NCI-H1436 treated with DMSO at 0.1 percent for 48 hours (cell line): ENCODE measurements at places on chromosomes 7 and 10.
A peak's percentile ranks its signal among the peaks of the same experiment; 100 is the strongest.

DNA sequence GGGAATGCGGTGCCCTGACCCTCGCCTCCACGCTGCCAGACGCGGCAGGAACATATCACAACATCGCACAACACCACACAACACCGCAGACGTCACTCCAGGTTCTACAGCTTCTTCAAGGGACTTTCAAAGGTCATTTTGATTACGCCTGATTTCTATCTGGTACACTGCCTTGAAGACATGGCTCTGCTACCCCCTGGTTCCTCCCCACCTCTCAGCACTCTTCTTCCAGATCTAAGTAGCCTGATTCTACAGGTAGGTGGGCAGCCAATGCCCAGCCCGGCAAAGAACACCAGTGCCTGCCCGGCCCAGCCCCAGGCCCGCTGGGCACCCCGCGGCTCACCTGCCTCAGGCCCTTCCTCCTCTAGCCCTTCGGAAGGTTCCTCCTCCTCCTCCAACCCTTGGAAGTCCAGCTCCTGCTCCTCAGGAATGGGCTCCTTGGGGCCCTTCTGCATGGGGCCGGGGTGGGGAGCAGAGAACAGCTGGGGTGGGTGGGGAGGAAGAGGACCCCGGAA, 8.4 kb downstream of the GIGYF1 start:
- no peak for DNase-seq

DNA sequence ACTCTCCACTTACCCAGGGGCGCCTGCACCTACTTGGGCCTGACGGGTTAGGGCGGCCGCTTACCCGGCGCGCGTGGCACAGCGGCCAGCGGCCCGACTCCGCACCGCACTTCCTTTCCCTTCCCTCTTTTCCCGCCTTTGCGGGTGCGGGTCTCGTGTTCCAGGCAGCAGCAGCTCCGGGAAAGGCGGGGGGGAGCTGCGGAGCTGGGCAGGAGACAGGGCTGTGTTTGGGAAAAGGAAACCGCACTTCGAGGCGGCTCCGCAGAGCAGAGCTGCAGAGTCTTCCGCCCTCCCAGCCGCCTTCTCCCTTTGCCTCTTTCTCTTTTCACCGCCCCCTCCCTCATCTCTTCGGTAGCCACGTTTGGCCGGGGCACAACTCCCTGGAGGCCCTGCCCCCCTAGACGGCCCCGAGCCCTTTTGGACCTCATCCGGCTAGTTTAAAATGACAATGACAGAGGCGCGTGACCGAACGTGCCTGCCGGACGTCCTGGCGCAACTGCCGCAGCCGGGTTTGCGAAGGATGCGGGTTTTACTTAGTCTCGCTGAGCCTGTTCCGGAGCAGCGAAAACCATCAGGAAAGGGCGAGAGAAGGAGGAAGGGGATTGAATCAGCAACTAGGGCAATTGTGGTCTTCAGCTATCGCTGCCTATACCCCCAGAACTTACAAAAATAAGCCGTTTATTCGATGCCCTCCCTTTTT, 7.9 kb upstream of the PAX2 start:
- DNase-seq: no peak

- no peak for DNase-seq
Observed at GRCh38 chr7:48781752-48782151, 142.6 kb upstream of the CDC14C start.

GRCh38 chr10:107059872-107060271, 104.6 kb downstream of the SORCS1 start:
- no peak for DNase-seq

- DNase-seq: no peak
Observed at GRCh38 chr10:117353684-117354083, 21.6 kb downstream of the PDZD8 start.

- DNase-seq: peak; percentile 14
Observed at GRCh38 chr7:88772776-88773175, 13.3 kb downstream of the ZNF804B start.

- no peak for DNase-seq
Observed at GRCh38 chr7:30459591-30460245, 18.9 kb downstream of the NOD1 start.

DNA sequence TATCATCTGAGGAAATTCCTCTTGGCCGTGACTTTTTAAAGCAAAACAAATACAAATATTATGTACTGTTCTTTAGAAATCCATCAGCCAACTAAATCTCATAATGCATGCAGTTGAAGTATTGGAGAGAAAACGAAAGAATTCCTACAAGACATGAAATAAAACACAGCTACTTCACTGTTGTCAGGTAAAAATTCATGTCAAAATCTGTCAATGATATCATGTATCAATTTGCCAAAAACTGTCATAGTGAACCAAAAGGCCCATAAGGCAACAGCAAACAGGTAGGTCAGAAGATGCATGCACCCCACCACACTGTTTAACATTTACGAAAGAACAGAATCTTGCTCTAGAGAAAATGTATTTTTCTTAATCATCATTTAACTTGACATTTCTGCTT, 2.3 kb downstream of the GPR22 start:
- DNase-seq: no peak

DNA sequence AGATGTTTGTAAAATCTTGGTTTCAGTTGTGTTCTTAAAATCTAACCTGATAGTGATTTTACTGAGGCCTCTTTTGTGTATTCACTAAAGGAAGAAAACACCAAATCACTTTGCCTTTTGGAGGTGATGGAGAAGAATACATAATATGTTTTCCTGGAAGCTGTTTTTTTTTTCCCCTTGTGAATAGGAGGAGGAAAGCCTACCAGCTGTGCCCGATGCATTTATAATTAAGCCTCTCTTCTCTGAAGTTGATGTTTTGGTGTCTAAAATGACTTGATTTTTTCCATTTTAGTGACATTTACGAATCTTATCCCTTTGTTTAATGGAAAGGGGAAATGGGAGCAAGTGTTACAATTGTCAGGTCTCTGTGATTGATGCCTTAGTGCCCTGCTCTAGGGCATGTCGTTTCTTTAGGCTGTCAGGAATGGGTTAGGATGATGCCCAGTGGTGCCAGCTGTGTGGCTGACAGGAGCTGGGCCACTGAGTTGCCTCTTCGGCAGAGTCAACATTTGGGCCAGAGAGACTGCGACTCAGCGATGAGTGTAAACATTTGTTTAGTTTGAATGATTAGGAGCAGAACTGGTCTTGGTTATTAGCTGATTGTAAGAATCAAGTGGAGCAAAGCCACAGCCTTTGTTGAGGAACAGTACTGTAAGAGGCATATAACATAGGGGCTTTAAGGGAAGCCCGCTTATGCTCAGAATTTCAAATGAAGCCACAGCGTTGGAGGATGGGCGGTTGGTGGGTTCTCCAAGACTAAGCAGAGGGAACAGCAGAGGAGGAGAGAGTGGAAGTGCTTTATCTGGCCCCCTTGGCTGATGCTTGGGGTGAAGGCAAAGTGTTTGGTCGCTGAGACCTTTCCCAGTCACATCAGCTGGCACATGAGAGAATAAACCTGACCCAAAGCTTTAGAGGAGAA, 81.6 kb downstream of the CDK14 start:
- DNase-seq: no peak

DNA sequence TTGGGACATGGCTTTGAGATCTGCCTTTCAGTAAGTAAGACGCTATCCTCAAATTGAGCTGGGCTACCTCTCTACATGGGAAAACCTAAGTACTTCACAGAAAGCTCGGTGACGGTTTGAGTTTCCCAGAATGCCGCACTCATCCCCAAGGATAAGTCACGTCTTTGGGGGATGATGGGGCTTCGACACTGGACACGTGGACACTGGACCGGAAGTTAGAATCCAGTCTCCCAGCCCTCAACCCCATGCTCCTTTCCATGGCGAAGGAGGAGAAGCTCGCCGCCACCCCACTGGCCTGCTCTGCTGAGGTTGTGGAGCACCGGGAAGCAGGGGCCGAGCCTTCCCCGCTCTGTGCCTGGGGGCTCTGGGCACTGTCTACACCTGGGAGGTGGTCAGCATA, 27.5 kb downstream of the PTPRE start:
- DNase-seq: no peak

- DNase-seq: no peak
Observed at GRCh38 chr10:27285093-27285492, 44.5 kb upstream of the ACBD5 start.

GRCh38 chr10:113933894-113934532, 79.6 kb downstream of the NHLRC2 start:
- no peak for DNase-seq

DNA sequence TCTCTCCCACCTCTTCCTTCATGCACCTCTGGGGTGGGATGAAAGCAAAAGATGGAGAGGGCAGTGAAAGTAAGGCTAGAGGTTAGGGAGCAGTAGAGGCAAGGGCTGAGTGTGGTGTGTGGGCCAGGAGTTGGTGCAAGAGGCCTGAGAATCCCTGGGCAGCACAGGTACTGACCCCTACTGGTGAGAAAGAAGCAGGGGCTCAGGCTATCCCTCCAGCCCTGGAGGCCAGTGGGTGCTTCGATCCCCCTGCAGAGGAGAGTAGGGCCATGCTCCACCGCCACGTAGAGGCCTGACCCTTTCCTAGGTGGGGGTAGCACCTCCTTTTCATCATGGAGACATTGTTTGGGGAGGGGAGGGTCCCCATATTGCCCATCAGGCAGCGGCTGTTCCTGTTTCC, 9.8 kb downstream of the CDHR1 start:
- DNase-seq: no peak

GRCh38 chr10:121787169-121787568, 140.7 kb downstream of the ATE1 start:
- DNase-seq: no peak

DNA sequence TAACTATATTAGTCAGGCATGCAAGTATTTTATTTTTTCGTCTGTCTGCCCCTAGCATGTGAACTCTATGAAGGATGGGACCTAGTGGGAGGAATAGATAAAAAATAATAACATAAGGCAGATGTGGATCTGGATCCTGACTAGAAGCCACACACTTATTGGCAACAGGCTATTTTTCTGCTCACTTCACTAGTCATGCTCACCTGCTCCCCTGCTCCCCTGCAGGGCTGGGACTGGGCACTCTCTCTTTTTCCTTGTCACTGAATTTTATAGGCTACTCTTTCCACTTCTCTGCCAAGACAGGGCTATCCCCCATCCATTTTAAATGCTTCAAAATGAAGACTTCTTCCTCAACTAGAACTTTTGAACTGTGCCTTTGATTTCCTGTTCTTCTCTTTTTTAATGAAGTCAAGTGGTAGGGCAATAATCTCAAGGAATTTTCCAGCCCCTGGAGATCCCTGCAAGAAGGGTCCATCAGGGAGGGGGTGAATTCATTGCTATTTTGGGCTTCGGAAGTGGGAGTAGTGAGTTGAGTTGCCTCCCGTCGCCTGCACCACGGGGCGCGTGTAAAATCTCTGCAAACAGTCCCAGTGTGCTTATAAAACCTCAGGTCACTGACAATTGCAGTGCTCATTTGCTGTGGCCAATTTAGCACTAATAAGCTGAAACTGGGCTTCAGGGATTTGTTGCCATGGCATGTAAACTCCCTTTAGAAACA, 156.7 kb upstream of the NPVF start:
- DNase-seq: no peak

DNA sequence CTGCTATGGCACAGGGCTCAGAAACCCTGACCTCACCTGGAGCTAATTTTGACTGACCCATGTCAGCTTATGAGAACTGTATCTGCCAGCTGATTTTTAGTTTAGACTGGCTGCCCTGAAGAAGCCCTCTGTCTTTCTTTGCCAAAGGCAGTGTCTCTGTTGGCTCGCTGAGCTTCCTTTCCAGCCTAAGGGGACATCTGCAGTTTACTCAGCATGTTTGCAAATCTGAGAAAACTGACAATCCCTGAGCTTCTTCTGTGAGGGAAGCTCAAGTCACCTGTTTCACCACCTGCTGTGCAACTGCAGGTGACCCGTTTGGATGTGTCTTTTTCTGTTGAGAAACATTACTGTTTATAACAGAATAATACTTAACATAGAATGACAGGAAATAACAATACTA, 46.0 kb downstream of the PRKAR2B start:
- DNase-seq: no peak

DNA sequence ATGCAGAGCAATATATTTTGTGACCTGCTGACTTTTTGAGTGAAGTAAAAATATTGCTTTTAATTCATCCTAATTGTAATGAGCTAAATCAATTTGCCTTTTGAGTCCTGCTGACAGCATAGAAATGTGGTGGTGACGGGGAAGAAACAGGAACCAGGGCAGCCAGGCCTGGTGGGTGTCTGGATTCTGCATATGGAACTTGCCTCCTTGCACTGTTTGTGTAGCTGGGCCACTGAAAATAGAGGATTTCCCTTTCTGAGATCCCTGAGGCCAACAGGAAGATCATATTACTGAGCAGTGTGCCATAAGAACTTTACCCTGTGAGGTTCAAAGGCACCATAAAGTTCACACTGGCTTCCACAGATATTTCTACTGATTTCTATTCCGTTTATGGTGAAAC, 488.4 kb upstream of the AKR1E2 start:
- DNase-seq: no peak

DNA sequence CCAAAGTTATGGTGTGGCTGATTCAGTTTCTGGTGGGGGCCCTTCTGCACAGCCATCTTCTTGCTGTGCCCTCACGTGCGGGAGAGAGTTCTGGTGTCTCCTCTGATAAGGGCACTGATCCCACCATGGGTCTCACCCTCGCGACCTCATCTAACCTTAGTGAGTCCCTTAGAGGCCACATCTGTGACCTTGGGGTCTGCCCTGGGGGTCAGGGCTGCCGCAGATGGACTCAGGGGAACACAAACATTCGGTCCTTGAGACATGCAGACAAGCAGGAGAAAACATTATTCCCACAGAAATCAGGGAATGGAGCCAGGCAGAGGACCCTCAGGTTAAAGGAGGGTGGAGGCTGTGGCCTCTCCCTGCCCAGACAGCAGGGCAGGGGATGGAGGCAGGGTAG, 177.9 kb downstream of the DNAJB6 start:
- DNase-seq: no peak

GRCh38 chr10:70905071-70906021, 17.0 kb upstream of the PCBD1 start:
- no peak for DNase-seq

GRCh38 chr7:1323178-1324027, 90.7 kb downstream of the UNCX start:
- DNase-seq: no peak

- no peak for DNase-seq
Observed at GRCh38 chr7:130868139-130868538, 134.1 kb upstream of the KLF14 start.

DNA sequence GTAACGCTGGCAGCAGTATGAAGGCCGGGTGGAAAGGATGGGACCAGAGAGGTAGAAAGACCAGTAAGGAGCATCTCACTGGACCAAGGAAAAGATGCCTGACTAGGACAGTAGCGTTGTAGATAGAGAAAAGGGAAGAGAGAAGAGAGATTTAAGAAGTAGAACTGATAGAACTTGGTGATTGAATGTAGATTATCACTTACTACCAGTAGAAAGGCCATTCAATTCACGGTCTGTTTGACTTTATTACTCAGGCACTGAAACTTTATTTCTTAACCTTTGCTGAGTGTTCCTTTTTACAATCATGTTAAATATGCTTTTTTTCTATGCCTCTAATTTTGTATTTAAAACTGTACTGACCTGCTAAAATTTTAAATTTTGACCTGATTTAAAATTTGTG, 12.2 kb downstream of the MCU start:
- DNase-seq: no peak

GRCh38 chr7:47153576-47153975, 428.3 kb downstream of the TNS3 start:
- DNase-seq: no peak

- DNase-seq: no peak
Observed at GRCh38 chr7:11706666-11707605, 125.1 kb downstream of the THSD7A start.
